Osteoblast (primary cell): ENCODE measurements at places on chromosomes 2 and 18. TPM values are rescaled to one million over a fixed set of nuclear protein-coding genes. Genes with fewer than 3 reads are reported as not detected.

DNA sequence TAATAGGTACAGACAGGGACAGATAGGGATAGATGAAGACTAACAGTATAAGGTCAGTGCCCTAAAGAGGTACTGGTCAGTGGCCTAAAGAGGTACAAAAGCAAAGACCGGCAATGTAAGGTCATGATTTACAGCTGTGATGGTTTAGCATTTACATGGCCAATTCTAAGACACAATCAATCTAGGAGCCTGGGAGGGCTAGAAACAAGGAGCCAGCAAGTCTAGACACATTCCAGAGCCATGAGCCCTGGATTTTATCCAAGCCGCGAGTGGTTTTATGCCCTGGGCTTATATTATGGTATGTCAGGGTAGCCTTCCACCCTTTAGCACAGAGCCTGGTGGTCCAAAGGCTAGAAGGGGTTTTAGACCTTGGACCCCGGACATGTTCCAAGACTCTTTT is 124.2 kb downstream of the CBLN2 start:
- no peaks in the 10 kb centered on the region for H3K36me3 ChIP-seq
- H3K27ac ChIP-seq: no peak overlapping the region
- no peak for DNase-seq
- no peak overlapping the region for H3K4me3 ChIP-seq
- H3K27me3 ChIP-seq: no peaks in the 10 kb centered on the region
- H3K4me1 ChIP-seq: no peaks in the 10 kb centered on the region

GRCh38 chr18:66931010-66931409 is 327.1 kb upstream of the CDH19 start:
- H3K27ac ChIP-seq: no peak overlapping the region
- no peaks in the 10 kb centered on the region for H3K27me3 ChIP-seq
- no peaks in the 10 kb centered on the region for H3K36me3 ChIP-seq

- H3K27ac ChIP-seq: no peak overlapping the region
- H3K27me3 ChIP-seq: peaks cover under 1% of the 10 kb centered on the region
- no peaks in the 10 kb centered on the region for H3K4me1 ChIP-seq
Measured at GRCh38 chr2:119710281-119710680, 31.3 kb downstream of the TMEM177 start.

- H3K27me3 ChIP-seq: peaks cover 37% of the 10 kb centered on the region
- H3K4me3 ChIP-seq: no peak overlapping the region
- H3K36me3 ChIP-seq: no peaks in the 10 kb centered on the region
- peak; percentile 82 for DNase-seq
- H3K27ac ChIP-seq: no peak overlapping the region
Measured at GRCh38 chr18:79781331-79781941, 16.3 kb upstream of the KCNG2 start.

DNA sequence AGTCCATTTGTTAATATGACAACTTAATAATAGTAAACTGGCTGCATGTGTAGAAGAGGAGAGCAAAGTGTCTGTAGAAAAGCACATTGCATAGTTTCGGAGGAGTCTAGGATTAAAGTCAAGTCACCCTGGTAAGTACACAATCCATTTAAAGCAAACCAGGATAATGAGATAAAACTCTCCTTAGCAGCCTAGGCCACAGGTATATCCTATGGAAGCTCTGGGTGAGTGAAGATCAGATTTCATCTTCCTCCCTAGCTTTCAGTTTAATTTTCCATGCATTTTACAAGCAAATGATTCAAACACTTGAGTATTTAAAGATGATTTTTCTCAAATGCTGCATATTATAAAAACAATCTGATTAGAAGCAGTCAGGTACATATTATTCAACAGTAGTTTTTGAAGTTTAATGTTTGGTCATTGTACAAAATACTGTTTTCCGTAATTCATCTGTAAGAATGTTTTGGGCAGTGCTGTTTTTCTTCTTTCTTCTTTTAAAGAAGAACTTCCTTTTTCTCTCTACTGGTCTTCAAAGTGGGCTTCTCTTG is 10.2 kb downstream of the CERS6 start:
- no peak for DNase-seq
- H3K4me3 ChIP-seq: no peak overlapping the region
- H3K27me3 ChIP-seq: no peaks in the 10 kb centered on the region
- H3K36me3 ChIP-seq: no peaks in the 10 kb centered on the region
- H3K27ac ChIP-seq: no peak overlapping the region
- H3K4me1 ChIP-seq: peaks cover 11% of the 10 kb centered on the region

- no peaks in the 10 kb centered on the region for H3K36me3 ChIP-seq
- H3K4me1 ChIP-seq: no peaks in the 10 kb centered on the region
- no peak for DNase-seq
- H3K27me3 ChIP-seq: no peaks in the 10 kb centered on the region
- no peak overlapping the region for H3K4me3 ChIP-seq
Measured at GRCh38 chr18:11419338-11419737, 190.1 kb upstream of the SLC35G4 start.

DNA sequence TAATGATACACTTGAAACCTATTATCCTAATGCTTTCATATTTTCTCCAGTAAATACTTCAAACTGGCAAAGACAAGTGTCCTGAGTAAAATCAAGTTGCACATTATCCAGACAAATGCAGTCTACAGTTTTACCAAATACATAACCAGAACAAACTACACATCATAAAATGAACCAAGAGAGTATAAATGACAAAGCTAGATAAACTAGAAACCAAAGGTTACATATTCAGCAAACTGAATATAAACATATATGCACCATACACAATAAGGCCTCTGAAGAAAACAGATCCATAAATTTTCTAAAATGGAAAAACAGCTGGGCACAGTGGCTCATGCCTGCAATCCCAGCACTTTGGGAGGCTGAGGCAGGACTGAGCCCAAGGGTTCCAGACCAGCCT is 47.0 kb downstream of the HYCC2 start:
- peaks cover 6% of the 10 kb centered on the region for H3K4me1 ChIP-seq
- H3K27ac ChIP-seq: no peak overlapping the region
- peaks cover 14% of the 10 kb centered on the region for H3K36me3 ChIP-seq
- no peak overlapping the region for H3K4me3 ChIP-seq
- DNase-seq: no peak

DNA sequence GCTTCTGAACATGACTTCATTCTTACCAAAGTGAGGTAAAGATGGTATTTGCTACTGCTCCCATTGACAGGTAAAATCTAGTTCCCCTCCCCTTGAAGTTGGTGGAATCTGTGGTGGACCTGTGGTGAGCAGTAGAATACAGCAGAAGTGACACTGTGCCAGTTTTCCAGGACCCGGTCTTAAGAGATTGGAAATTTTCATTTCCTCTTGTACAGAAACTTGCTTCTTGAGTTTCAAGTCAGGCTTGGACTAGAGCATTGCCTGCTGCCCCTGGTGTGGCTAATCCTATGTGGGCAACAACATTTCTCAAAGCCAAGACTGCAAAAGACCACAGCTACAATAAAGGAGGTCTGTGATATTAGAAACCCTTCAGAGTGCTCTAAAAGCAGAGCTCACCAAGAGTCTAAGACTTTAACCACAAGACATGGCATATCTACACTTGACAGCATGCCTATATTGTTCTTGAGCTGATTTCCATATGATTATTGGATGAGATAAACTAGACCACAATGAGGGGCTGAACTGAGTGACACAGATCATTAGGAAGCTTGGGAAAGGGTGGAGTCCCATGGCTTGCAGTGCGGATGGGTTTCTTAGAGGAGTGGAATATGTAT is 458.1 kb downstream of the BCL11A start:
- no peak overlapping the region for H3K27ac ChIP-seq
- H3K36me3 ChIP-seq: no peaks in the 10 kb centered on the region
- H3K4me3 ChIP-seq: no peak overlapping the region
- H3K27me3 ChIP-seq: no peaks in the 10 kb centered on the region
- no peaks in the 10 kb centered on the region for H3K4me1 ChIP-seq

DNA sequence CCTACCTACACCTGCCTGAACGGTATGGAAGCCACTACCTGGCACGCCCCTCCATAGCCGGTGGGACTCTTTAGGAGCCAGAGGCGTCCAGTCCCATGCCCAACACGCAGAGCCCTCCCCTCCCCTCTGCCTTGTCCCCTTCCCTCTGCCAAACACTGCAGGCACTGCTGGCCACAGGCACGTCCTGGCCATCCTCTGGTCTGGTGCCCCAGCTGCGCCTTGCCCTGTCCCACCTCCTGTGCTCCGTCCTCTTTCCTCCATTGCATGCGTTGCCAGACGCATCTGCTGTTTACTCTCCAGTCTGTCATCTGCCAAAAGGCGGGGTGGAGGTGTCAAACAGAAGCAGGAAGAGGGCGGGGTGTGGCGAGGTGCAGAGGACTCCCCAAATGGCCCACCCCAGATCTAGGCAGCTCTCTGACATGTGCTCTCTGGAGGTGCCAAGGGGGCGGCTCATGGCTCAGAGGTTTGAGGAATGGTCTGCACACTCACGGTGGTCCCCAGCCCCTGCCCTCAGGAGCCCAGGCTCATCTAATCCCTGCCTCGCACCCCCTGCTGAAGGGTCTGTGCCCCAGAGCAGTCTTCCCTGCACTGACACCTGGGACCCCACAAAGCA is 45.1 kb downstream of the HS6ST1 start:
- no peaks in the 10 kb centered on the region for H3K4me1 ChIP-seq
- no peaks in the 10 kb centered on the region for H3K27me3 ChIP-seq
- no peak overlapping the region for H3K27ac ChIP-seq
- no peaks in the 10 kb centered on the region for H3K36me3 ChIP-seq
- no peak overlapping the region for H3K4me3 ChIP-seq

DNA sequence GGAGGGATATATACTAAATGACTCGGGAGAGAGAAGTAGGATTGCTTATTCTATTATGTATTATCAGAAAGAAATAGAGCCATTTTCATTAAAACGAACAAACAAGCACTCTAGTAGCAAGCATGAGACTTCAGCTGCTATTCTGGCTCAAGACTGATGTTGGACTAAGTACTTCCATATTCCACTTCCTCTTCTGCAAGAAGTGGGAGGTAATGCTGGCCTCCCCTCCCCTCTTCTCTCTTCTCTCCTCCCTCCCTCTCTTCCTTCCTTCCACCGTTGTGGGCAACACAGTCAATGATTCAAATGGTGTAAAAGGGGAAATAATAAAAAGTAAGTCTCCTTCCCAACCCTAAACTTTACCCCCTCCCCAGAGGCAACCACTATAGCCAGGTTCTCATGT is 62.6 kb downstream of the EMX1 start:
- DNase-seq: no peak
- no peaks in the 10 kb centered on the region for H3K27me3 ChIP-seq
- peaks cover 6% of the 10 kb centered on the region for H3K36me3 ChIP-seq
- H3K4me3 ChIP-seq: no peak overlapping the region

DNA sequence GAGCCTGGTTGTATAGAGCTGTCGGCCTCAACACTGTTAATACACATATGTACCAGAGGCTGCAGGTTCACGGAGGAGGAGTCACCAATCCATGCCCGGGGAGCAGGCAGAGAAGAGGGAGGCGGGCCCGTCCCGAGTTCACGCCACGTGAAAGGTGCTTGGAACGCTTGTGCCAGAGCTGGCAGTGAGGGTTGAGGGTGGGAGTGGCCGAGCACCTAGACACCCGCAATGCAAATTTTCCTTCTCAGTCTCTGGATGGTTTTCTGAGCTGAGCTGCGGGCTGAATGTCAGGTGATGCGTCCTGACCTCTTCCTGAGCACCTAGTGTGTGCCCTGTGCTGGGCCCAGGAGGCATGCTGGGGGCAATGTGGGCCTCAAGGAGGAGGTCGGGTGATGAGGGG is 52.2 kb downstream of the ODC1 start:
- H3K27ac ChIP-seq: no peak overlapping the region
- peak; percentile 39 for DNase-seq
- no peaks in the 10 kb centered on the region for H3K36me3 ChIP-seq
- no peak overlapping the region for H3K4me3 ChIP-seq

GRCh38 chr18:26579941-26580618 is 31.7 kb upstream of the KCTD1 start:
- no peak for DNase-seq
- no peak overlapping the region for H3K27ac ChIP-seq
- H3K4me3 ChIP-seq: no peak overlapping the region

GRCh38 chr2:192696857-192697256 is 502.1 kb upstream of the TMEFF2 start:
- H3K27me3 ChIP-seq: no peaks in the 10 kb centered on the region
- H3K4me3 ChIP-seq: no peak overlapping the region
- no peak for DNase-seq
- no peak overlapping the region for H3K27ac ChIP-seq

DNA sequence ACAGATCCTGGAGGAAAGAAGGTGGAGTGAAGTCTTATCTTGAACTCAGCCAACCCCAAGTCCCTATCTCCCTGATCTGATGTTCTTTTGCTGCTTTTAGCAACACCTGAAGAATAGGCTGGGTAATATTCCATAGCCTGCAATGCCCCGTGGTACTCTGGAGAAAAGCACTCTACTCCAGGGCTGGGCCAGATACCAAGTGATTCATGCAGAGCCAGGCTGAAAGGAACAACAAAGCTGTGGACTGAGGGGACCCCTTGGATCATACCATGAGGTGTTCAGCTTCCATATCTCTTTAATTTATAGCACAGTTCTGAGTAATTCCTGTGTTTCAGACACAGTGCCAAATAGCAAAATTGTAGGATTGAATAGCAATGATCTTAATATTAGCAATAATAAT is 130.6 kb downstream of the NXPH2 start:
- no peak for DNase-seq
- no peaks in the 10 kb centered on the region for H3K27me3 ChIP-seq
- no peak overlapping the region for H3K27ac ChIP-seq
- no peaks in the 10 kb centered on the region for H3K4me1 ChIP-seq

DNA sequence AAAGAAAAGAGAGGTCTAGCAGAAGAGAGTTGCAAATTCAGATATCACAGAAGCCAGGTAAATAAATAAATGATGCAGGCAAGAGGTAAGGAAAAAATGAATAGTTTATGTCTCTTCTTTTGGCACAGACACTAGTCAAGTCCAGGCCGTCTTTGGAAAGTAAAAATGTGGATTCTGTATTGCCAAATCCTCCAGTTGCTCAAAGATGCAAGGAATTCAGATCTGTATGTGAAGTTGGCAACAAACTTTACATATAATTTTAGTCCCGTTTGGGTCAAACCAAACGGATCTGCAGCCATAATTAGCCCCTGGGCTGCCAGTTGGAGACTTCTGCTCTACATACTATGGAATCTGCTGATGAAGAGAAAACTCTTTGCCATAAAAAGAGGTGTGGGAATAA is 200.5 kb upstream of the RND3 start:
- H3K27ac ChIP-seq: no peak overlapping the region
- no peak overlapping the region for H3K4me3 ChIP-seq
- peaks cover 21% of the 10 kb centered on the region for H3K4me1 ChIP-seq
- no peaks in the 10 kb centered on the region for H3K36me3 ChIP-seq

- H3K27me3 ChIP-seq: no peaks in the 10 kb centered on the region
- H3K4me3 ChIP-seq: no peak overlapping the region
- H3K36me3 ChIP-seq: no peaks in the 10 kb centered on the region
Measured at GRCh38 chr2:134555411-134555810, 163.4 kb downstream of the TMEM163 start.

GRCh38 chr18:13259701-13260100 is 41.1 kb downstream of the LDLRAD4 start:
- no peaks in the 10 kb centered on the region for H3K36me3 ChIP-seq
- no peaks in the 10 kb centered on the region for H3K4me1 ChIP-seq
- H3K27me3 ChIP-seq: no peaks in the 10 kb centered on the region
- H3K4me3 ChIP-seq: no peak overlapping the region

GRCh38 chr18:9790261-9790660 is 82.2 kb downstream of the RAB31 start:
- H3K27me3 ChIP-seq: no peaks in the 10 kb centered on the region
- no peak overlapping the region for H3K4me3 ChIP-seq
- H3K4me1 ChIP-seq: peaks cover 16% of the 10 kb centered on the region
- no peak overlapping the region for H3K27ac ChIP-seq

SLC4A3 gene
- total RNA-seq: 2.5 and 3.8 TPM in 2 replicates

HOXD12 gene
- not detected in 2 replicates for total RNA-seq

C2orf92 gene
- 2.5 and 3.2 TPM in 2 replicates for total RNA-seq

CFAP210 gene
- under 0.01 and 0.36 TPM in 2 replicates for total RNA-seq

DSG1 gene
- not detected in 2 replicates for total RNA-seq
